ENCODE measurements at places on chromosomes 3 and 15. TPM values are rescaled to one million over a fixed set of nuclear protein-coding genes. Genes with fewer than 3 reads are reported as not detected.

Gene ARHGAP11A
- polyA plus RNA-seq, result 33.3 TPM

Gene FOXL2
- not detected for polyA plus RNA-seq

Gene PARP15
- 0.36 TPM for polyA plus RNA-seq

Gene EXOG
- 17.7 TPM for polyA plus RNA-seq

Gene PIK3CB
- polyA plus RNA-seq, result 29.4 TPM

Gene CLDN18
- polyA plus RNA-seq, result 4.1 TPM

Gene MCTP2
- polyA plus RNA-seq, result 14.0 TPM

Gene TFRC
- 62.5 TPM for polyA plus RNA-seq
